ENCODE measurements at places on chromosomes 2 and 18.

- no peak for DNase-seq
Observed at GRCh38 chr18:6444466-6445228, 29.9 kb upstream of the L3MBTL4 start.

DNA sequence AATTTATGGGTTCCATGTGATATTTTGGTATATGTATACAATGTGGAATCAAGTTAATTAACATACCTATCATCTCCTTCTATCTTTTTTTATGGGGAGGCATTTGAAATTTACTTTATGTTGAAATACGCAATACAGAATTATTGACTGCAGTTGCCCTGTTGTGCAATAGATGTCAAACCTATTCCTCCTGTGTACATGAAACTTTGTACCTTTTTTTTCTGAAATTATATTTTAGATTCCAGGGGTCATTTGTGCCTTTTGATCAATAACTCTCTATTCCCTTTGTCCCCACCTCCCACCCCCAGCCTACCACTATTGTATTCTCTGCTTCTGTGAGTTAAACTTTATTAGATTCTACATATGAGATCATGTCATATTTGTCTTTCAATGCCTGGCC, 369.9 kb downstream of the FSIP2 start:
- no peak for DNase-seq

DNA sequence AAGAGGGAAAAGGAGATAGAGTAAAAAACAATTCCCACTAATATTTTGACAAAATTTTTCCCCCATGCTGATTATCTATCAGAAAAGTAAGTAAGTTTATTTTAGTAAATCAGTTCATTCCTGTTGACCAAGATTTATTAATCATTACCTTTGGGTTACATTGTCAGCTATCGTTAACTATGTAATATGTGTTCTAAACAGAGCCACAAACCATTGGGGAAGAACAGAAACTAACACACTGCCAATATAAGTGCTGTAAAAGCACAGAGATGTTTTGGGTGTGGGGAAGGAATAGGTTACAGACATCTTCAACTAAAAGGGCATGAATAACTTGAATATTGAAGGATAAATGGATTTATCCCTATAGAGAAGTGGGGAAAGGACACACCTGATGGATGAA, 42.5 kb upstream of the ACADL start:
- no peak for DNase-seq

DNA sequence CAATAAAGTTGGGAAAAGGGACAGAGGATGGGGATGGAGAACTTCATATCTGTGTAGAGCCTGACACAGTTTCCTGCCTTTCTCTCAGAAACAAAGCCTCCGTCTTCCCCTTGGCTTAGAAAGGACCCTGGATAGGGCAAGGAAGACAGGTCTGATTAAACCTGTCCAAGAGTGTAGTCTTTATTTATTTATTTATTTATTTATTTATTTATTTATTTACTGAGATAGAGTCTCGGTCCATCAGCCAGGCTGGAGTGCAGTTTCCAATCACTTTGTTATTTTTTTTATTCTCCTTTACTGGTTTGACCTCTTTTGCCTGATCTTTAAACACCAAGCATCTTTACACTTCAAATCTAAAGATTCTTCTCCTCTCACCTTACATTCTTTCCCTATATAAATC, 10.3 kb downstream of the CCL20 start:
- DNase-seq = no peak

GRCh38 chr2:19140463-19141208, 217.8 kb downstream of the OSR1 start:
- no peak for DNase-seq

DNA sequence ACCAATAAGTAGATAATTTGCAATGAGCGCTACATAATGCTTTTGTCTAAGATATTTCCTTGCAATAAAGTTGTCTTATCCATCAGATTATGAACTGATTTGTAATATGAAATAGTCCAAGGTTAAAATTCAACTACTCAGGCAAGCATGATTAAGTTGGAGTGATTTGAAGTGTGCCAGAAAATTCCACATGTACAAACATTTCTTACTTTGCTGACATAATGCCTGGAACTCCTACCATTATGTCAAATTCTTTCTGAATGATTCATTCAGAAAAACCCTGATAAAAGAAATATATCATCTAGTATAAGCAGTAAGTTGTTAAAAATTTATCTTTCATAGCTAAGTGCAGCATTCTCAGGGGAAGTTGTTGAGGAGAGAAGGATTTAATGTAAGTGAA, 87.3 kb downstream of the CBLN2 start:
- DNase-seq = no peak

- no peak for DNase-seq
Observed at GRCh38 chr18:28439870-28440269, 262.9 kb upstream of the CDH2 start.

DNA sequence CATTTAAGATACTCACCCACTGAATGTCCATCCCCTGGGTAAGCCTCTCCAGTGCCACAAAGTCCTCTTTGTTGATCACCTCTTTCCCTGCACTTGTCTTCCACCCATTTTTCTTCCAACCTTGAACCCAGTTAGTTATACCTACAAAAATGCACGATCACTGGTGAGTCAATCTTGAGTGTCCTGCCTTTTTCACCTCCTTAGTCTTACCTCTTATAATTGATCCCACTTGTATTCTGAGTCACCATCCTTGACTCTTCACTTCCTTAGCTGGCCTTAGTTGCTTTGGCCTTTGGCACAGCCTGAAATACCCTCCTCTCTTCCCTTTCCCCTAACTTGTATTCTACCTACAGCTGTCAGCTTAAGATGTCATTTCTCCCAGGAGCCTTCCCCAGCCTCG, 10.2 kb downstream of the RNASEH1 start:
- no peak for DNase-seq

GRCh38 chr2:79832511-79833234, 319.8 kb downstream of the CTNNA2 start:
- no peak for DNase-seq

- DNase-seq = no peak
Observed at GRCh38 chr2:77270433-77270832, 251.7 kb downstream of the LRRTM4 start.

- DNase-seq = no peak
Observed at GRCh38 chr2:51995293-51995692, 963.4 kb upstream of the NRXN1 start.

DNA sequence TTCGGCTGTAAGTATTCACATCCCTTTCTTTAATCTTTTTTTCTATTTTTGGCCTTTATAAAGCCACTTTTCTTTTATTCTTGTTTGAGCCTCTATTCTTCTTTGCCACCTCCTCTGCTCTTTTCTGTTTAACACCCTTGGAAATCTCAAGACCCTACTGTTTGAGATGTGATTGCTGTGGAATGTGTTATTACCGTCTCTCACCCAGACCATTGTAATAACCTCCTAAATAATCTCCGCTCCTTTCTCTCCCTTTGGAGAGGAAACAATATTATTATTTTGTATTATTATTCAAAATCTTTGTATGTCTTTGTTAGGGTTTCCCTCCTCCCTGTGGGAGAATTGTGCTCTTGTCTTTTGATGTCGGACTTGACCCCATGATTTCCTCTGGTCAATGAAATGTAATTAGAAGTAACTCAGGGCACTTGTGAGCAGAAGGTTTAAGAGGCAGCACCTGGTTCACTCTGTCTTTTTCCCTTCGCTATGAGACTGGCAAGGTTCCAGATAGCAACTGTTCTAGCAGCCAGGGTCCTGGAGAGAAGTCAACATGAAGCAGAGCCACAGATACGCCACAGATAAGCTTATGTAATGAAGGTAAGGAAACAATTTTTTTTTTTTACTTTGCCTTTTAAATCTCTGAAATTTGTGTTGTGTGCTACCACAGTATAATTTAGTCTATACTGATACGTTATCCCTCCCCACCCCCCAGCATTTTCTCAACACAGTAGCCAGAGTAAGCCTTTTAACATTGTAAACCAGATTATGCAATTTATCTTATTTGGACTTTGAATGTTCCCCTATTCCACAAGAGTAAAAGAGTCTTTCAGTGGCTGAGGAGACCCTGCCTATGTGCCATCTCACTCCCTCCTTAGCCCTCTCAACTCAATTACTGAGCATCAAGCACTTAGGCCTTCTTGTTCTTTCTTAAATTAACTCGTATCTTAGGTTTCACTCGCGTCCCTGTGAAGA, 601.2 kb upstream of the ZNF804A start:
- DNase-seq = no peak

GRCh38 chr2:130951018-130951417, 114.3 kb downstream of the ARHGEF4 start:
- DNase-seq = no peak

GRCh38 chr2:191382801-191383200, 137.6 kb downstream of the MYO1B start:
- DNase-seq = no peak

GRCh38 chr2:167331636-167332232, 443.5 kb downstream of the XIRP2 start:
- no peak for DNase-seq

- DNase-seq = no peak
Observed at GRCh38 chr2:65043001-65043400, 13.2 kb upstream of the CEP68 start.

- DNase-seq = peak; percentile 54
Observed at GRCh38 chr2:7037340-7038333, 120.4 kb downstream of the RNF144A start.

GRCh38 chr2:232502511-232502910, 14.9 kb upstream of the ECEL1 start:
- no peak for DNase-seq

- no peak for DNase-seq
Observed at GRCh38 chr2:117523267-117523666, 291.2 kb upstream of the DDX18 start.

DNA sequence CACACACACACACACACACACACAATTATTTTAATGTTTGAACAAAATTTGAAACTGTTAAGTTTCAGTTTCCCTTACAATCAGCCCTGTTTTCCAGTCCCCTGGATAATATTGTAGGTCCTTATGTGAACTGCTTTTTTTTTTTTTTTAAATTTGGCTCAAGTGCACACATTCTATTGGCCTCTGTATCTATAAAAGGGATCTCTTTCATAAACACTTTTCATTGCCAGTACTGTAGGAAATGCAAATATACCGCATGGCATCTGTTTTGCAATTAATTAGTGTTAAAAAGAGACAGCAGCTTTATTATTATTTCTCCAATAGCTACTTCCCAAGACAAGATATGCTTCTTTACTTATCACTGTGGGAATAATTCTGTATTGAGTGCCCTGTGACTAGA, 738.7 kb downstream of the EPHA4 start:
- no peak for DNase-seq

DNA sequence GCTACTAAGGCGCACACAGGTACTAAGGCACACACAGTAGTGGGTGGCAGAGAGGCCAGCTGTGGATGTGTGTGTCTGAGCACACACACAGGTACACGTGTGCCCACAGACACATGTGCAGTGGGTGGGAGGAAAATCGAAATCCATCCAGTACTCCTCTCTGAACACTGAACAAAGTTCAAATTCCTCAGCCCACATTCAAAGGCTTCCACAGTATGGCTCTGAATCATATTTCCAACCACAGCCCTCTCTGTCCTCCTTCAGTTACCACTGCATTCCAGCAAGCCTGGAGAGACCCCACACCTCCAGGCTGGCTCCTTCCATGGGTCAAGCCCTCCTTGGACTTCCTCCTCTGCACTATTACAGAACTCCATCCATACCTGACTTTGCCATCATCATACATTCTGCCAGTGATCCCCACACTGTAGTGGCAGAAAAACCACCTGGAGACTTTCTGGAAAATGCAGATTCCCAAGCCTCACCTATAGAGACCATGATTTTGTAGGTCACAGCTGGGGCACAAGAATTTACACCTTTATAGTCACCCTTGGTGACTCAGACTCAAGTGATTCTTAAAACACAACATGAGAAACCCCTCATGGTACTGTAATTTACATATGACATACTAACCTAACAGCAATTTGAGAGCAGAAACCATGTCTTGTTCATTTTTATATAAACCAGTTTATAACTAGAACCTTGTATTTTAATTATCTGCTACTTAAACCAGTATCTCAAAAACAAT, 31.4 kb downstream of the EPG5 start:
- no peak for DNase-seq

- no peak for DNase-seq
Observed at GRCh38 chr2:72129681-72130340, 17.9 kb downstream of the CYP26B1 start.

- DNase-seq = no peak
Observed at GRCh38 chr2:71886241-71886640, 261.4 kb downstream of the CYP26B1 start.

DNA sequence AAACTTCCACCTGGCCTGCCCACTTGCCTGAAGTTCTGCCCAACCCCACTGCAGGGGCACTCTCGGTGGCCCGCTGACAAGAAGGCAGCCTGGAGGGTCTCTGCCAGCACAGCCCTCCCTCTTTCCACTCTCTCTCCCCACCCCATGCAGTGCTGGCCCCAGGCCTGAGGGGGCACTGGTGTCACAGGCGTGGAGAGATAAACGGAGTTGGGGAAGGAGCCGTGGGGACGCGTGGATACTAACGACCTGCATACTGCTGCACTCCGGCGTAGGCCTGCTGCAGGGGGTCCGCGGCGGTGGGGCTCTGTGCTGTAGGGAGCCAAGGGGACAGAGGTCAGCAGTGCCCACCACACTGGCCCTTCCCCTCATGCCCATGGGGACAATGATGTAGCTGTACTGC, 299.3 kb downstream of the CELF4 start:
- DNase-seq = no peak

- DNase-seq = no peak
Observed at GRCh38 chr2:8684540-8684877, 2.7 kb downstream of the ID2 start.

GRCh38 chr2:40259900-40260299, 192.0 kb downstream of the SLC8A1 start:
- no peak for DNase-seq

- DNase-seq = no peak
Observed at GRCh38 chr18:7233134-7233810, 2.4 kb downstream of the LRRC30 start.

DNA sequence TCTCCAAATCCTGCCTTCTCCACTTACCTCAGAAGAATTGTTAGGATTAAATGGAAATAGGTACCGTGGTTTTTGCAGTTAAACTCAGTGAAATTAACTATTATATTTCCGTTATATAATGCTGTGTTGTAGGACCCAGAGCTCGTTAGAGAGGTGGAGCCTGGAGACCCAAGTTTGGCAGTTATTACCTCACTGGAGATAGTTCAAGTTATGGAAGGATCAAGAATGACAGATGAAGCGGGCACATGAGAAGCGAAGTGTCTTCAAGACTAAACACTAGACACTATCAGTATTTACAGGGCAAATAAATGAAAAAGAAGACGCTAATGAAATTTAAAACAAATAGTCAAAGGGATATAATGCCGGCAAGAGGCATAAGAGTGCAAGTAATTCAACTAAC, 866 bp downstream of the CWC22 start:
- DNase-seq = no peak

DNA sequence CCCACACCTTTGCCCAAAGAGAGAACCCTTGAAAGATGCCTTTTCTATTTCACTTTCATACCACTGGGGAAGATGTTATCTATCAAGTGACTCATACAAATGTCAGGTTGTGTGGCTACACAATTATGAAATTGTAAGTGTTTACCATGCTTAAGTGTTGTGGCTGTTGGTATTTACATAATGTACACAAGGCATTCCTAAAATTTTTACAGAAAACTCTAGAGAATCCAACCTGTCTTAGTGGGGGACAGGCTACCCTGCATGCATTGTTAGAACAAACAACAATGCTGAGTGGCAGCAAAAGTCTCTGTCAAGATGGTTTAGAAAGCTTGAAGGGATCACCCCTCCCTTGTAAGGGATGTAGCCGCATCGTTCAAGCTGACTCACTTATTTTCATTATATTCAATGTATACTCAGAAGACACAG, 5.5 kb upstream of the MGAT4A start:
- no peak for DNase-seq

Data from GM19239 (cell line).